ENCODE measurements at places on chromosomes 5 and 9.

GRCh38 chr9:125549891-125550885, 156.8 kb downstream of the MAPKAP1 start:
- peak; percentile 23 for DNase-seq

GRCh38 chr5:54329731-54330709, 19.6 kb upstream of the ARL15 start:
- DNase-seq: no peak

DNA sequence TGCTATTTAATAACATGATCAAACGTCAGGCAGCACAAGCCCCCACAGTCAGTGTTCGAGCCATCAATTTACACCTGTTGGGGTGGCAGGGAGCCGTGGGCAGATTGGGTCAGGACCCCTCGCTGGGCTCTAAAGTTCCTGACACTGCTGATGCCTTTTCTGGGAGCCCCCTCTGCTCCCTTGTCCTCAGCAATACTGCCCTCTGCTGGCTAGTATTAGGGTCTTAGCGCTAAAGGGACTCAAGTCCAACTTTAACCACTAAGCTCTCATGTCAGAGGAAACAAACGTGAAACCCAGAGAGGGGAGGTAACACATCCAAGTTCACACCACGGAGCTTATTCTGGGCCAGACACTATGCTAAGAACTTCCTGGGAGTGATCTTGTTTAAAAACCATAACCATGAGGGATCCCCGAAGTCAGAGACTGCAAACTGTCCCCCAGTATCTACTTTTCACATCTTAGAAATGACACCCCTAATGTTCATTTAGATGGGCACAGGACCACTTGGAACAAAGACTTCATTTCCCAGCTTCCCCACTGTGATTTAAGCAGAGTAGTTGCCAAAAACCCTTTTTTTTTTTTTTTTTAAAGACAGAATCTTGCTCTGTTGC, 20.4 kb downstream of the ANKS6 start:
- DNase-seq: peak; percentile 80

DNA sequence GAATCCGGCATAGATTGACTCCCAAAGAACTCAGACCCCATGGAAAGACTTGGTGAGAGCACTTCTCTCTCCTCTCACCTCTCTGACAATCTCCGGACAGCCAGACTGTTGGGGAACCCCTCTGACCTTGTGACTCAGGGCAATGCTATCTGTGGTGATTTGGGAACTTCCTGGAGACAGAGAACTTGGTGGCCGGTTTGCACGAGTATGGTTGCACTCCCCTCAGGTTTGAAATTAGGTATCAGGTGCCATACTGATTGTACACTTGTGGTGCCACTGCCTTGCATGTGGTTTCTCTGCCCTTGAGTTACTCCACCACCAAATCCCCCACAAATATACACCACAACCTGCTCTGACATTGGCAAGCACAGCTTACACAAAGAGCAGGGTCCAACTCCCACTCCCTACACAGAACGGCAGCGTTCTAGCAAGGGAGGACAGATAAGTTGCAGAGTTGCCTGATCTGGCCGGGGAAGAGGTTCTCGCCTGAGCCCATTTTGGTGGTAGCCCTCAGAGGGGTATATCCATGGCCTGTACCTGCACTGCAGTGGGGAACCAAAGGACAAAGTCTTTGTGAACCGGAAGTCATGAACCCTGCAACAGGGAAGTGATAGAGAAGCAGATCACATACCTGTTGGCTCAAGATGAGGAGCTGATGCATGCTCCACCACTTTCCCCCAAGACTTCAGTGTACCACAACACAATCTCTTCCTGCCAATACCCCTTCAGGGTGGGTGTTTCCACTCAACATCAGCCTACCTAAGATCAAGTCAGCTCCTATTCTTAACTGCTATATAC, 255.1 kb downstream of the MCTP1 start:
- no peak for DNase-seq

GRCh38 chr9:28967226-28967625, 1393.9 kb upstream of the C9orf72 start:
- DNase-seq: no peak

DNA sequence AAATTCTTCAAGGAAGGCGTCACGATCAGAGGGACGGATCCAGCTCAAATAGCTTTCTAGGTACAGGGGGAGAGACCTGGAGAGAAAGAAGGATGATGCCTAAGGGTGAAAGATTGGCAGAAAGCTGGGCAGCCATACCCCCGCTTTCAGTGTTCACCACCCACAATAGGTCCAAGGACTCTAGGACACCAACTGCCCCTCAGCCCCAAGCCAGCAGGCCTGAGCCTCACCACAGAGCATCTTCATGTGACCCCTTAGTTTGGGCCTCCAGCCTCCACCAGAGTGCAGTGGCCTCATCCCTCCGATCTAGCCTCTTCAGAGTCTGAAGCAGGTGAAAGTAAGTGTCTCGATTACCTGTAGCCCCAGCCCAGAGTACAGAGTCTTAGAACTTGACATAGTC, 1.7 kb upstream of the VCP start:
- no peak for DNase-seq

DNA sequence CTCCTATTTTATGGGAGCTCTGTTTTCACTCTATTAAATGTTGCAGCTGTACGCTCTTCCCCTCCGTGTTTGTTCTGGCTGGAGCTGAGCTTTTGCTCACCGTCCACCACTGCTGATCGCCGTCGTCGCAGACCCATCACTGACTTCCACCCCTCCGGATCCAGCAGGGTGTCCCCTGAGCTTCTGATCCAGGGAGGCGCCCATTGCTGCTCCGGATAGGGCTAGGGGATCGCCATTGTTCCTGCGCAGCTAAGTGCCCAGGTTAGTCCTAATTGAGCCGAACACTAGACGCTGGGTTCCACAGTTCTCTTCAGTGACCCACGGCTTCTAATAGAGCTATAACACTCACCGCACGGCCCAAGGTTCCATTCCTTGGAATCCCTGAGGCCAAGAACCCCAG, 96.2 kb upstream of the PRDM9 start:
- DNase-seq: no peak

DNA sequence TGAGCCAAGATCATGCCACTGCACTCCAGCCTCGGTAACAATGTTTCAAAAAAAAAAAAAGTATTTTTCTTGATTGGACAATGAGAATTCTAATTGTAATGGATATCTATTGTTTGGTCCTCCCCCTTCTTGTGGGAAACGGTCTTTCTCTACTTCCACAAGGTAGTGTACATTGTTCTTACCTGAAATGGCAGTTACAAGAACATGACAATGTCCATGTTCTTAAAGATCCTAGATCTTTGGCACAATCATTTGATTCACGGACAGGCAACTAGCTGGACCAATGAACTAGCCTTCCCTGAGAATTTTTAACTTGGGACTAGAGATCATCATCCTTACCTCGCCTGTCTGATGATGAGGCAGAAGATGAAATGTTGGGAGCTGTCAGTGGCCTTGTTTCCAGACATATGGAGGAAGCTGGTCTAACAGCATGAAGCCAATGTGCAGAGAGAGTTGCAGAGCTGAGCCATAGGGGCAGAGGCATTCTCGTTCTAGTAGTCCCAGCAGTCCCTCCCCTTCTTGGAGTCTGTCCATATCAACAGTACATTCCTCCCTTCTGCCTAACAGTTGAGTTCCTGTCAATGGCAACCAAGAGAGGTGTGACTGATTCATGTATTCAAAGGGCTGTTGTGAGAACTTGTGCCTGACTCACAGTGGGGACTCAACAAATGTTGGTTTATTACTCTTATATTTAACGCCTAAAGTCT, 2.1 kb upstream of the MARCHF6 start:
- peak; percentile 54 for DNase-seq

DNA sequence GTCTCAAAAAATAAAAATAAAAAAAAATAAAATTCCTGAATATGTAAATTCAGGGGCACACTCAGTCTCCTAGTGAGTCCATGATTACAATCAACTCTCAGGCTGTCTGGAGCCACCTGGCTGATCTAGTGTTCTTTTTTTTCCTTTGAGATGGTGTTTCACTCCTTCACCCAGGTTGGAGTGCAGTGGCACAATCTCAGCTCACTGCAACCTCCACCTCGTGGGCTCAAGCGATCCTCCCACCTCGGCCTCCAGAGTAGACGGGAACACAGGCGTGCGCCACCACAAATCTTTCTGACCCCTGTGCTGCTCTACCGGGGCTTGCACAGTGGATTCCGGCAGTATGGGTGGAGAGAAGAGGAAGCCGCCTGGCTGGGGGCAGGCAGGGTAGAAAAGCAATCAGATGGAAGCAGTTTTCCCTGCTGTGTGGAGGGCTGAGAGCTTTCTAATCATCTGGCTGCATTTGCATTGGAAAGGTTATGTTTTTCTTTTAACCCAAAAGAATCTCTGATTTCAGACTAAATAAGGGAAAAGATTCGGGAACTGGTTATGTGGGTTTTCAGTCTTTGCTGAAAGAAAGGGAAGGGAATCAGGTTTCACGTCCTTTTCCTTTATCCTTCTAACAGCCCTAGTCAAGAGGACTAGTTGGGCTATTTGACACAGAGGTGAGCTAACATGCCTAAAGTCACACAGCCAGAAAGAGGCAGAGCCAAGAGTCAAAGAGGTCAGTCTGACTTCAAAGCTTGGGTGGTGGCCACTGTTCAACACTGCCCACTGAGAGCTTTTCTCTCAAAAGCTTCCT, 26.3 kb upstream of the CORO2A start:
- no peak for DNase-seq

DNA sequence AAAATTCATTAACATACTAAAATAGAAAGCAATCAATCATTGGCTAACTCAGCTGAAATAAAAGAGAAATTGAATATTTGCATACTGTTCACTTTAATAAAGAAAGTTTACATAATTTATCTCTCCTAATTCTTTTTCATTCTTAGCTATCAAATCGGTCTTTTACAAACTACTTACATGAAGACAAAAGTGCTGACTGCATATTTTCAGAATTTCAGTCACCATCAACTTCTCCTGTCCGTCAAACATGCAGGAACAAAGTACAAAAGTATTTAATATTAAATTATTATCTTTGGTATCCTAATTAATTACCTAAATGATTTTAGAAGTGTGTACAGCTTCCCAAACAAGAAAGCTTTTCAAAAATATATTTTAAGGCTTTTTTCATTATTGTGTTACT, 248.4 kb downstream of the CYLC2 start:
- DNase-seq: no peak

DNA sequence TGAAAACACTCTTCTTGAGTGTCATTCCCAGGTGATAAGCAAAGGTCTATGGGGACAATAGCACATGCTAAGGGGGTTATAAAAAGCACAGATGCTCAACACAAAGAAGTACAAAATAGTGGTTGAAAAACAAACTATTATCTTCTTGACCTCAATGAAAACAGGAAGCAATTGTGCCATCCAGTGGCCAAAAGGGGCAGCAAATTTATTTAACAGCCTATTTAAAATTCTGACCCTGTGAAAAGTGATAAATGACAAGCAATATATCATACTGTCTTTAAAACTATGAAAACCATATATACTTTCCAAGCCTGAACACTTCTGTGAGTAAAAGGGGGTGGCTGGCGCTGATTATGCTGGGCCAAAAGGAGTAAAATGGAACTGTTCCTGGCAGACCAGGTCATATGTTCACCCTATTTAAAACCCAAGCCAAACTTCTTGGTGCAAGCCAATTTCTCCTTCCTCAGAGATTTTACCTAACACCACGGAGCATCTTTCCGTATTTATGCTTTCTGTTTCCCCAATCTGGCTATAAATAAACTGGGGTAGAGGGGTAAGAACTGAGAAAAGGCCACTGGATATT, 29.7 kb downstream of the TEX10 start:
- DNase-seq: peak; percentile 65

DNA sequence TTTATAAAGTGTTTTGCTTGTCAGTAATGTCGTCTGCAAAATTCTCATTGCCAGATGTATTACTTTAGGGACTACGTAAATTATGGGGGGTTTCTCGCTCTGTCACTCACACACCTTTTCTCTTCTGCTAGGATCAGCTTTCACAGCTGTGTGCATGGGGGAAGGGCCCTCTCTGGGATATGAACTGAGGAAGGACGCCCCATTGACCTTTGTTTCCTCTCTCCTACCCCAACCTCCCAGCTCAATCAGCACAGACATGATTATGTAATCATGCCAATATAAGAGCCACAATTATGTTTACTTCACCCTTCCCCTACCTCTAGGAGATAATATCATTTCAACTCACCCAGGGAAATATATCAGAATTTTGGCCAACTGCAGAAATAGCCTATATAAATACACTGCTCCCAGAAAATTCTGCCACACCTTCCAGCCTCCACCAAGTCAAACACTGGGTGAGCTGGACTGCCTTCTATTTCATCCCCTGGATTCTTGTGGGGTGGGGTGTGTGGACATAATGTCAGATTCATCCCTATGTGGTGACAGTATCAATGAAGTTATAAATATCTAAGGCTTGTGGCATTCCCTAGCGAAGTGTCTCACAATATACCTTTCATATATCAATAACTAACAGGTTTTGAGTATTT, 12.6 kb upstream of the SEMA5A start:
- no peak for DNase-seq

Measured in A673 (cell line).